ENCODE measurements at places on chromosomes 3 and 15. TPM values are rescaled to one million over a fixed set of nuclear protein-coding genes. Genes with fewer than 3 reads are reported as not detected.

Gene ITIH4
- 10.9 TPM for total RNA-seq

Gene C3orf18
- 11.5 TPM for total RNA-seq

Gene DTX3L
- 24.3 TPM for total RNA-seq

Gene ZNF774
- total RNA-seq: 0.64 TPM

Gene A4GNT
- total RNA-seq: not detected

Gene NR1I2
- total RNA-seq: 0.35 TPM

Gene CCR5
- 2.6 TPM for total RNA-seq

Gene TMIE
- total RNA-seq: not detected

Gene GAP43
- not detected for total RNA-seq

Gene SLC9A9
- 1.2 TPM for total RNA-seq

Gene ISG20
- total RNA-seq: 27.2 TPM

Gene AGTR1
- not detected for total RNA-seq

Gene KCNMB3
- 0.59 TPM for total RNA-seq

Gene RLBP1
- total RNA-seq: not detected

Gene TEX9
- 1.8 TPM for total RNA-seq

Gene UBL7
- total RNA-seq: 67.7 TPM

Gene TNFSF10
- total RNA-seq: 38.2 TPM

Gene ATP13A4
- total RNA-seq: 1.3 TPM

Gene CNTN4
- total RNA-seq: not detected

Gene GMNC
- not detected for total RNA-seq

Gene LXN
- total RNA-seq: 5.3 TPM

Gene PPM1L
- total RNA-seq: 3.8 TPM

Gene CCRL2
- total RNA-seq: 2.7 TPM

Gene SIDT1
- total RNA-seq: 14.8 TPM

Gene PAK6
- total RNA-seq: 1.7 TPM

Gene ZBED2
- 551 TPM for total RNA-seq

Gene CD200R1
- total RNA-seq: 3.5 TPM

Gene CLEC3B
- 0.24 TPM for total RNA-seq

Gene GPR156
- 0.04 TPM for total RNA-seq

Gene BDH1
- total RNA-seq: 59.3 TPM

Gene ECE2
- total RNA-seq: not detected
